ENCODE measurements at places on chromosomes 7 and 10.

- peak; percentile 87 for DNase-seq
Observed at GRCh38 chr10:5547931-5548660, 23.3 kb downstream of the CALML3 start.

- DNase-seq = no peak
Observed at GRCh38 chr7:77812290-77812685, 13.7 kb downstream of the PHTF2 start.

GRCh38 chr10:84185526-84186175, 8.7 kb upstream of the CDHR1 start:
- DNase-seq = no peak

- no peak for DNase-seq
Observed at GRCh38 chr7:112584290-112584689, 103.5 kb downstream of the LSMEM1 start.

All from COLO829 (cell line).